CD4-positive, alpha-beta T cell (primary cell): ENCODE measurements at places on chromosomes 4 and X.
A peak's percentile ranks its signal among the peaks of the same experiment; 100 is the strongest.

- DNase-seq, result peak; percentile 66
These were observed 45.4 kb downstream of the CXorf58 start for GRCh38 chrX:23952984-23953907.

DNA sequence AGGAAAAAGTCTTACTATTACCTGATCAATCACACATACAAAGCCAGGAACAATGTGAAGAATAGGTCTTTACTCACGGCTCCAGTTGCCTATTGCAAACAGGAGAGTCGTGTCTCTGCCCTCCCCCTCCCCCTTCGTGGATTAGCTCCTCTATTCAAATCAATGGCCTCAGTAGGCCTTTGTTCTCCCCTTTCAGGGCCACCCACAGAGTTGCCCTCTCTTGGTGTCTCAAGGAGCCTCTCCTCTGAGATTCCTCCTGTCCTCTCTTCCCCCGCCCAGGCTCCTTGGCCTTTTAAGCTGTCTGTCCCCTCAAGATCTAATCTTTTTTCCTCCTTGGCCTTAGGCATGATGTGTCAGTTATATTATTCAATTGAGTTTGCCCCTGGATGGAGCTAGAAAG lies 107.2 kb upstream of the NALF2 start:
- no peak for DNase-seq

DNA sequence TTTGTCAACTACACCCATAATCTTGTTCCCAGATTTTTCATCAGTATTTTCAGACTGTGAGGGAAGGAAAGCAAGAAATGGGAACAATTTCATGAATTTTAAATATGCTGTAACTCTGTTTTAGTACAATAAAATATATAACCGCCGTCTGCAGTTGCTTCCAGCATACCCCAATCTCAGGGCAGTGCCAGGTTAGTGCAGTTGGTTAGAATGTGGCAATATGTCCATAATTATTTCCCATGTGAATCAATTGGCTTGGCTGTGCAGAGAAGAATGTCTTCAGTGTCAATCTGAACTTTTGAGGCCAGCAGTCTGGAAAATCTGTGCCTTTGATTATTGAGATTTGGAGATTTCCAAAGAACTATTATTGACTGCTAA lies 5.0 kb upstream of the MMAA start:
- DNase-seq, result no peak

GRCh38 chr4:82754513-82755165 lies 44.0 kb downstream of the SCD5 start:
- no peak for DNase-seq

DNA sequence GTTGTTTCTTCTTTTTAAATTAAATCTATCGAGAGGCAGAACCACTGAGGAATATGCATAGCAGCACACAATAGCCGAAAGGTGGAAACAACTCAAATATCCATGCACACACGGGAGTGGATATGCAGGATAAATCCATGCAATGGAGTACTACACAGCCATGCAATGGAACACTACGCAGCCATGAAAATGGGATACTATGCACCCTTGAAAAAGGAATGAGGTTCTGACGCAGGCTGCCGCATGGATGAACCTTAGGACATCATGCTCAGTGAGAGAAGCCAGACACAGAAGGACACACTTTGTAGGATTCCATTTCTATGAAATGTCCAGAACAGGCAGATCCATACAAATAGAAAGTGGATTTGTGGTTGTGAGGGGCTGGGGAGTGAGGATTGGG lies 18.4 kb upstream of the P2RY8 start:
- DNase-seq, result no peak

- no peak for DNase-seq
These were observed 168.7 kb downstream of the NR3C2 start for GRCh38 chr4:148273501-148273986.

DNA sequence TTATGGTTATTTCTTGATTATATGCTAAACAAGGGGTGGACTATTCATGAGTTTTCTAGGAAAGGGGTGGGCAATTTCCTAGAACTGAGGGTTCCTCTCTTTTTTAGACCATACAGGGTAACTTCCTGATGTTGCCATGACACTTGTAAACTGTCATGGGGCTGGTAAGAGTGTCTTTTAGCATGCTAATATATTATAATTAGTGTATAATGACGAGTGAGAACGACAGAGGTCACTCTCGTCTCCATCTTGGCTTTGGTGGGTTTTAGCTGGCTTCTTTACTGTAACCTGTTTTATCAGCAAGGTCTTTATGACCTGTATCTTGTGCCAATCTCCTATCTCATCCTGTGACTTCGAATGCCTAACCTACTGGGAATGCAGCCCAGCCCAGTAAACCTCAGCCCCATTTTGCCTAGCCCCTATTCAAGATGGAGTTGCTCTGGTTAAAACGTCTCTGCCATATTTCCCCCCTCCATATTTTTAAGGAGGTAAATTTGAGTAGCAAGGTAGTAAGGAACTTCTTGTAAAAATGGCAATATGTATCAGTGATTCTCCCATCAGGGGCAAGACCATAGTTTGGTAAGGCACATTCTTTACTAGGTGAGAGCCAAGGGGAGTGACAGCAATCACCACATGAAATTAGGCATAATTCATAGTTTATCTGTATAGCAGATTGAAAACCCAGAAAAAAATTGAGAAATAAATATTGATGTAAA lies 2.6 kb downstream of the CXCL2 start:
- no peak for DNase-seq

DNA sequence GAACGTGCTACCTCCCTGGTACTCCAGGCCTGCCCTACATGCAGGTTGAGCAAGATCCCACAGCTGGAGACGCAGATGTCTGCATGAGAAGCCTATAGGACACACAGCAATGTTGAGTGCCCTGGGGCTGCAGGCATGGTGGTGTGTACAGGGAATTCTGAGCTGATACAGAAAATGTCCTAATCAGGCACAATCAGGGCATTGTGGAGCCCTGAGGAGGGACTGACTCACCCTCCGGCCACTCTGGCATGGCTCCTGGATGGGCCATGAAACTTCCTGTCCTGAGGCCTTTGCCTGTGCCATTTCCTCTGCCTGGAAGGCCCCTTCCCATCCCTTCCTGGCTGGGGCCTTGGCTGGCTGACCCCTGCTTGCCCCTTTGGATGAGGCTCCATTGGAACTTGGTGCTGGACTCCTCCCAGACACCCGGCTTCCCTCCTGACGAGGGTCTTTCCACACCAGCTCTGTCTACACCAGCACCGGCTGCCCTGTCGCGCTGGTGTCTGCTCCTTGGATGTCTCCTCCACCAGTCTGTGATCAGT lies 16.7 kb upstream of the AFAP1 start:
- no peak for DNase-seq

- DNase-seq, result no peak
These were observed 13.8 kb upstream of the PGM2 start for GRCh38 chr4:37812713-37813112.

GRCh38 chr4:137960371-137961050 lies 281.6 kb downstream of the SLC7A11 start:
- no peak for DNase-seq

GRCh38 chr4:154471032-154471431 lies 20.6 kb downstream of the DCHS2 start:
- no peak for DNase-seq

- DNase-seq, result no peak
These were observed 521.6 kb upstream of the SLIT2 start for GRCh38 chr4:19729886-19730651.

GRCh38 chr4:87523307-87523706 lies 5.9 kb downstream of the SPARCL1 start:
- DNase-seq, result no peak

DNA sequence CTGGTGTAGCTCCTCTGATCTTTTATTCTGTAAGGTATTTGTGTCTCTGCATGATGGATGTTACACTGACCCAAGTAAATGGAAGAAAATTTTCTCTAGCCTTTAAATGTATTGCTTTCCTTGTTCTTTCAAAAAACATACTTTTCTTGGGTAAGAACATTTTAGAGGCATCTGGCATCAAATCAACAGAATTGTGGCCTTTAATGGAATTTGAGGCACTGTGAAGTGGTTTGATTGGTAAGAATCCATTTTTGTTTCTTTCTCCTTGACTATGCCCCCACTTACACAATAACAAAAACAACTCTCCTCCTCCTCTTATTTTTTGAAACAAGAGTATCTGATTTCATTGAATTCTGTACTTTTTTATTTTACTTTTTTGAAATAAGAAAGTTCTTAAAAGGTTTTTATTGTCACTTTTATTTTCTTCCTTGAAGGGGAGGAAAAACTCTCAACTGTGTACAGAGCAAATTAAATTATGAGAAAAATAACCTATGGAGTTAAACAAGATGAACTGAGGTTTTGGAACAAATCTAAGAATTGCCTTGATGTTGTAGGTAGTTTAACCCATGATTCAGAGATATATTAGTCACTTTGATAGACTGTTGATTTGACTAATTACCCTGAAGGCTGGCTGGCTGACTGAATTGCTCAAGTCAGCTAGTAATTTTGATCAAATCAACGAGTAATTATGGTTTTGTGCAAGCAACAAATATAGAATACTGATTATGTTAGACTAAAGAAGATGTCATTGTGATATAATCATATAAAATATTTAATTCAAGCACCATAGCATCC lies 146.4 kb downstream of the FHIP1A start:
- DNase-seq, result no peak

DNA sequence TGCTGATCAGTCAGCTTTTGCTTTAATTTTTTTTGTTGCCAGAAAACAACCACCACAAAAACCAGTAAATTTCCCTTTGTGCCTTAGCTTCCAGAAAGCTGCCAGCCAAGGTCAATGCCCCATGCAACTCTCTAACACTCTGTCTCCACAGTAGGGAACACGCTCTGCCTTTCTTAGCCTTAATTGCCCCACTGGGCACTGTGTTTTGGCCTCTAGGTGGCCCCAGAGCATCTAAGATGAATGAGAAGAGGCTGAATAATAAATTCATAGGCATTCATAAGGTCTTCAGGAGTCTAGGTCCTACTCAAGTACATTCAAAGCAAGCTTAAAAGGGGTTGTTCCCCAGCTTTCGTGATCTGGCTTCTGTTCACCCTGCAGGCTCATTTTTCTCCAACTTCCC lies 57.7 kb upstream of the PASD1 start:
- no peak for DNase-seq

DNA sequence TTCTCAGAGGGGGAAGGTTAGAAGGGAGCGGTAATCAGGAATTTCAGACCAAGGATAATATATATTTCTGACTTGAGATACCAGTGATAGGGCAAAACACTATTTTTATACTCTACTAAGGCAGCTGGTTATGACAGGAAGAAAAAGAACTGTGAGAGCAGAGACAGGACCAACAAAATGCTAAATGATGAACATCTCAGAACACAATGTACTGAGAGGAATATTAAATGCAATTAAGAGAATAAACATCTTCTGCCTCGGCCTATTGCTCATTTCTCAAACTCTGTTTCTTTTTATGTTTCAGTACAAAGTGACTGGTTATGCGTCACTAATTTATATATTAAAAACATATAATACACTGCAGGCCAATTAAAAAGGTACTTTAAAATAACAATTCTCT lies 122.0 kb upstream of the RLIM start:
- DNase-seq, result no peak

GRCh38 chr4:33941854-33942253 lies 2302.5 kb downstream of the ARAP2 start:
- DNase-seq, result no peak

DNA sequence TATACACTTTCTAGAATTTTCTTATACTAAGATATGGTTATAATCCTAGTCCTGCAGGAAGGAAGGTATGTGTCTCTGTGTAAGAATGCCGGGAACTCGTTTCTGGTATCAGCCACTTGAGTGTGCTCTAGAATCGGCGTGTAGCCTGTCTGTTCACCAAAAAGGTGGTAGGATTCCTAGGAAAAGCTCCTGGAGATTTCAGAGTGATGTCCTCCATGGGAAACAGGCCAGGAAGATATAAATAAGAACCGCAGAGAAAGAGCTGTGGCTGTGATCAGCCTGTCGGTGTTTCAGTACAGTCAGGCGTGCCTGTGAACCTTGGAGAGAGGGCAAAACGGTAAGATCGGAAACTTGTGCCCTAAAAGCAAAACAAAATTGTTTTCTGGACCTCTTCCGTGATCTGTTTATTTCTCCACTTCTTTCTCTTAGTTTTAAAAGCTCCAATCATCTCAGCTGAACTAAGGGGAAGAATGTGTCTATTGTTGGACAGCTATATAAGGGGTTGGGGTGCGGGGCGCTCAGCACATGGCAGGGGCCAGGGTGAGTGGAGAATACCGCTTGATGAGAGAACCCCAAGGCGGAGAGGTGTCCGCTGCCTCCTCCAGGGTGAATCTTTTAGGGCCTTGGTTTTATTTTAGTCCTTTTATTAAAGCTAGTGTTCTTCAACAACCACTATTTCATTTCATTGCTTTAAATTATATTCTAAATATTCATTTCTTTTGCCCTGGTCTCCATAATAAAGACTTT lies 303.8 kb upstream of the TENM3 start:
- no peak for DNase-seq
